Activated naive CD4-positive, alpha-beta T cell treated with anti-CD3 and anti-CD28 coated beads, Interleukin-2, amount 50 U/mL, for 72 hours (primary cell): ENCODE measurements at places on chromosomes 6 and 20.

- no peak for DNase-seq
Observed at GRCh38 chr6:6973721-6974120, 134.0 kb upstream of the RREB1 start.

DNA sequence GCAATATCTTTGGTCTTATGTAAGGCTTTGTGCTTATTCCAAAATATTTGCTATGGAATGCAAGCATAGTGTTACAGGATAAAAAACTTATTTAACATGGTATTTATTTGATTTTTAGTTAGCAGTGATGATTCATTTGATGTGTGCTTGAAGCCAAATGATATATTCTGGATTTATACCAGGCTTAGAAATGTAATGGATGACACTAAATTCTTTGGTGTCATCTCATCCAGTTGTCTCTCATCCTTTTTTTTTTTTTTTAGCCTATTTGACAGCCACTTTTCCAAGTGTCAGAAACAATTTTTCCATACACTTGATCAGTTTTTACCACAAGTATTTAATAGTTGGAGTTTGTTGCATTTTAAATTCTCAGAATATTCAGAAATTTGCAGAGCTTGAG, 515.3 kb downstream of the CDKAL1 start:
- no peak for DNase-seq

DNA sequence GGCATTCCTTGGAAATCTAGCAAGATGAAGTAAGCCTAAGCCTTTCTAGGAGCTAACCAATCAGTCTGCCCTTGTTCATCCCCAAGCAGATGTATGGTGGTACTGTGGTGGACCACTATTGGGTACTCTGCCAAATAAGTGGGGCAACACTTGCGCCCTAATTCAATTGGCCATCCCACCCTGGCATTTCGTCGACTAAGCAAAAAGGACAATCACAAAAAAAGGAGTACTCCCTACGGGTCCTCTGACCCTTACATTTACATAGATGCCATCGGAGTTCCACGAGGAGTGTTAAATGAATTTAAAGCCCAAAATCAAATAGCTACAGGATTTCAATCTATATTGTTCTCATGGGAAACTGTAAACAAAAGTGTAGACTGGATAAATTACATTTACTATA, 19.5 kb downstream of the CHD6 start:
- no peak for DNase-seq

- no peak for DNase-seq
Observed at GRCh38 chr6:152225241-152225934, 411.8 kb downstream of the SYNE1 start.

DNA sequence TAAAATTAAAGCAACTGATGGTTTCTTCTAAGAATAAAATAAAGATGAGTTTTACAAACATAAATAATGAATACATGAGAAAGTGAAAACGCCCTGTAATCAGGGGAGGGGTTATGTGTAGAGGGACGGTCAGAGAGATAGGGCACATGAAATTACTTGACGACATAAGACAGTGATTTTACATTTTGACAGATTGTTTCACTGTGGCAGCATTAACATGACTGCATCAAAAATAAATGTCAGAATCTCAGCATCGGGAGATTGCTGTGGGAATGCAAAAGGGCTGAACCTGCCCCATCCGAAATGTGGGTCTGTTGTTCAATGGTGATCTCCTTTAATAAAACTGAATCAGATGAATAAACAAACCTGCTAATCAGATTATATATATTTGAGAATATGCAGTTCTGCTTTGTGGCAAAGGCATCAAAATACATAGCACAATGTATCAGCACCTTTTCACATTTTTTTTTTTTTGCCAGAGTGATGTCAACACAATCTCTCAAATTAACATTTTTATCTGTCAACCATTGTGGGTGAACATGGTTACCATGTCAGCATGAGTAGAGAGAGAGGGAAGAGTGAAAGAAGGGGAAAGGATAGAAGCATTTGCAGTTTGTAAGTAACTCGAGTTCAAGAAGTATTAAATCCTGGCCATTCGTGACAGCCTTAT, 177.1 kb upstream of the MAN1A1 start:
- no peak for DNase-seq

GRCh38 chr6:43213431-43213830, 15.8 kb downstream of the DNPH1 start:
- no peak for DNase-seq

GRCh38 chr6:135038335-135038734, 16.3 kb downstream of the HBS1L start:
- no peak for DNase-seq

DNA sequence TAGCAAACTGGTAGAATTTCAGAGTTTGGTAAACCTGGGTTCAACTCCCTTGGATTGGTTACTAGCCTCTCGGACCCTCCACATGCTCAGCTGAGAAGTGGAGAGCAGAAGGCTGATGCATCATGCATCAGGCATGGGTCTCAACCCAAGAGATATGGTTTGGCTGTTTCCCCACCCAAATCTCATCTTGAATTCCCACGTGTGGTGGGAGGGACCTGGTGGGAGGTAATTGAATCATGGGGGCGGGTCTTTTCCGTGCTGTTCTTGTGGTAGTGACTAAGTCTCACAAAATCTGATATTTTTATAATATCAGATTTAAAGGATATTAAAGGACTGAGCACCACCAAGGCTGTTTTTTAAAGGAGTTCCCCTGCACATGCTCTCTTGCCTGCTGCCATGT, 75.1 kb downstream of the PPP1R3G start:
- DNase-seq = no peak

DNA sequence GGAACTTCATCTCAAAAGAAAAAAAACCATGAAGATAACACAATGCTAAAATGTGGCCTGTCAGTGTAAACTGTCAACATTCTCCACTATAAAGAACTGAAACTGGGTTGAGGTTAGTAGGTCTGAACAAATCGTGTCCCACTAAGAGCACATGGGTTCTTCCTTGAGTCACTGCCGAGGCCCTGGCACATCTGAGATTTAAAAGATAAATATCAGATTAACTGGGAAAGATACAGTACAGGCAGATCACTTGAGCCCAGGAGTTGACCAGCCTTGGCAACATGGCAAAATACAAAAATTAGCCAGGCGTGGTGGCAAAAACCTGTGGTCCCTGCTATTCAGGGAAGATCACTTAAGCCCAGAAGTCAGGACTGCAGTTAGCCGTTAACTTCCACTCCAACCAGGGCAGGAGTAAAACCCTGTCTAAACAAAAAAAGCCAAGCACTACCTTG, 5.6 kb downstream of the EEF1A1 start:
- DNase-seq = no peak

DNA sequence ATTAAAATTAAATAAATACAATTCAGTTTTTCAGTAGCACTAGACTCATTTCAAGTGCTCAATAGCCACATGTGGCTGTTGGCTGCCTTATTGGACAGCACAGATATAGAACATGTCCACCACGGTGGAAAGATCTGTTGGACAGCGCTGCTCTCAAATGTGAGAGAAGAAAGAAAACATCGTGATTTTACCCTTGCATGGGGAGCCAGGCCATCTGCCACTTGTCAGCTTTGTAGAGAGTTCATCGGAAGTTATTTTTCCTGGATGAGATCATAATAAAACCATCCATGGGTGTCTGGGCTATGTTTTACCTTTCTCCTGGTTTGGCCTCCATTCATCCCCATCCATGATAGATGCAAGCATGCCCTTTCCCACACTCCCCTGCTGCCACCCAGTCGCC, 5.8 kb upstream of the KIF3B start:
- no peak for DNase-seq

DNA sequence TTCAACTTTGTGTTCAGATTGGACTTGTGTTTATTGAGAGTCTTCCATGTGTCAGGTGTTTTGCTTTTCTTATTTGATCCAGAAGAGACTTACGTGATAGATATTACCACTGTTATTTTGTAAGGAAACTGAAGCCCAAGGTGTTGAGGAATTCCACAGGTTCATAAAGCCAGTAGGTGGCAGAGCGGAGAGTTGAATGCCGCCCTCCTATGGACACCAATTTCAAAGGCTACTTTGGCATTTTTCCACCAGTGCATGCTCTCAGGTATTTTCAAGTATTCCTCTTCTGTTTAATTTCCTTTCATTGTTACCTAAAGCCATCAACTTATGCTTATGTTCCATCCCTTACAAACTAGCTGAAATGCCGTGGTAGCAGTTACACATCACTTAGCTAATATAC, 14.0 kb upstream of the COL10A1 start:
- DNase-seq = no peak

- DNase-seq = no peak
Observed at GRCh38 chr20:45254383-45255262, at the start of gene SLPI. Gene SLPI (minus strand): TSS chr20:45254564. CDS start chr20:45254543, 21 bp downstream.

DNA sequence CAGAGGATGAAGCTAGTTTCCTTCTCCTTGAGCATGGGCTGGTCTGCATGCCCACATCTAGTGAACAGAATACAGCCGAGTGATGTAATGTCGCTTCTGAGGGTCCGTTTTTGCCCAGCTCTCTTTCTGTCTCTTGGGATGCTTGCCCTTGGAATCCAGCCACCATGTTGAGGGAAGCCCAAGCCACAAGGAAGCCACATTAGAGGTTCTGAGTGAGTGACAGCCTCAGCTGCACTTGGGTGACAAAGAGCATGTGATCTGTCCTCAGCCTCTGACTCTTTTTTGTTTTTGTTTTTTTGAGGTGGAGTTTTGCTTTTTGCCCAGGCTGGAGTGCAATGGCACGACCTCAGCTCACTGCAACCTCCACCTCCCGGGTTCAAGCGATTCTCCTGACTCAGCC, 100.6 kb upstream of the SALL4 start:
- DNase-seq = no peak

DNA sequence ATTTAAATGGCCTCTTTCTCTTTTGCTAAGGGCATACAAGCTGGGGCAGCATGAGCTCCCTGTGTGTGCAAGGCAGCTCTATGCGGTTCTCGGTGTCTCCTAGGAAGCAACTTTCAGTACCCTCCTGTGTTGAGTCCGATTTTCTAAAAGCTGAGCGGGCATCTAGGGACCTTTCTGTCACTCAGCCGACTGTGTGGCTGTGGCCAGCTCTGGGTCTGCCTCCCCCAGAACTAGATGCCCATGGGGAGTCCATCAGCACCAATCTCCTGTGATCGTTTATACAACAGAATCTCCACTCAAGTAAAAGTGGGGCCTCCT, 7.5 kb downstream of the NELFCD start:
- peak; percentile 34 for DNase-seq

DNA sequence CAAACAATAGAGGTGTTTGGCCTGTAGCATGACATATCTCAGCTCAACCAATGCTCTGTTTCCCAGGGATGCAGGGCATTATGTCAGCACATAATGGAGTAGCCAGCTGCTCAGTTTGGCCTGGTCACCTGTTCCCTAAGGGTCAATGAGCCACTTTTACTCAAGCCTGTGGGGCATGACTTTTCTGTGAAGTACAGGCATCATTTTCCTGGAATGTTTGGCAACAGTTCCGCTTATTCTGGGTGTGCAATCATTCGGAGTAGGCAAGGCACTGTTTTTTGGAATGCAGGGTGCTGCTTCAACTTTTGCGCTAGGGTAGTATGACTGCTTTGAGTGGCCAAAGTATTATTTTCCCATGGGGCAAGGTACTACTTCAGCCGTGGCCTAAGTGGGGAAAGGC, 665.4 kb downstream of the EPHA7 start:
- no peak for DNase-seq

DNA sequence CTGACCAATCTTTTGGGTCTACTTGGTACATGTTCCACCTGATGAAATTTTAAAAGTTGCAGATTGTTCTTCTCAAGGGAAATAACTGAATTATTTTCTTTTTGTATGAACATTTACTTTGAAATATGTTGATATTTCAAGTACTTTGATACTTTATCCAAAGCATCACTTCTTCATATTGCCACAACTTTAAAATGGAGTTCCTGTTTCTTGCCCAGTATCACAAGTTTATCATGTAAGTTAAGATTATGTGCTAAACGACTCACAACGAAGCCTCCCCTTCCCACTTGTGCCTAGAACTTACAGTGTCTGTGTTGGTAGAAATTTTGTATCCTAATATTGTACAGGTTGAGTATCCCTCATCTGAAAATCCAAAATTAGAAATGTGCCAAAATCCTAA, 108.4 kb downstream of the ARID1B start:
- no peak for DNase-seq

DNA sequence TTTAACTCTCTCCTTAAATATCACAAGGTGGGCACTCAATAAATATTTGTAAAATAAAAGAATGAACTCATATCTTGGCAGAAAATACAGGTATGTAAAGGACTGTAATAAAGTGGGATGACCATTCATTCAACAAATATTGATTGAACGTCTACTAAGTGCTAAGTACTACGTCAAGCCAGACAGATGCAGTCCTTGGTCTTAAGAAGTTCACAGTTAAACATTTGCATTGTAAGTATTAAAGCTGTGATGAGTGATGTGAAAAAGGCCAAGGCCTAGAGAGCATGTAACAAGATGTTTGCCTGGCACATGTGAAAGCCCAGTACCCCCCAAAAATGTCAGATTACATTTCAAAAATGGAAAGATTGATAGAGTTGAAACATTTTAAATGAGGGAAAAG, 130.1 kb upstream of the TMEM170B start:
- DNase-seq = no peak

DNA sequence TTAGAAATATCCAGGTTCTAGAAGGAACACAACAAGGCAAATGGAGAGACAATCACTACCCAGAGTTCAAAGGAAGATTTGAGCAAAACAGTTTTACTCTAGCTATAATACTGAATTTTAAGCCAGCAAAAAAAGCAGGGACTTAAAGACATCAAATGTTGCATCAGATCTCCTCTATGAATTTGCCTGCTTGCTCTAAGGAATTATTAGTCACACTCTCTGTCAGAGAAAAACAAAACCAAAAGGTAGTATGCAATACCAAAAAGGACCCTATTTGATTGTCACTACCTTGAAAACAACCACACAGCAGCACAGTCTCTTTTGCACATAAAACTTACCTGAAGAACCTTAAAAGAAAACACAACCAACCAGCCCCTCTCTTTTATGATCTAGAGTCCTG, 46.3 kb downstream of the BTBD9 start:
- DNase-seq = no peak

DNA sequence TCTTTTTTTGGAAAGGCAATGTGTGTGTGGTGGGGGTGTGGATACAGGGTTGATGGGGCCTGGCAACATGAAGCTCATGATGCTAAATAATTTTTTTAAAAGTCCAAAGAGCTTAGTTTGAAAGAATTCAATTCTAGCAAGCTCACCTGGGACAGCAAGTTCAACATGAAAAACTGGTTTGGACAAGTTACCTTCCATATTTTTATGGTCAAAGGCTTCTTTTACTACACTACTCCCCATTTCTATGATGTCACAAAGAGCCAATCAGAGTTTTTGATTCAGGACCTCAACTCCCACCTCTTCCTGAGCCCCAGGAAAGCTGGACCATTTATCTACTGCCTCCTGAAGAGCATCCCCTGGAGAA, 66.1 kb upstream of the CTNNBL1 start:
- no peak for DNase-seq

- DNase-seq = no peak
Observed at GRCh38 chr20:17797161-17797560, 97.4 kb downstream of the BANF2 start.

DNA sequence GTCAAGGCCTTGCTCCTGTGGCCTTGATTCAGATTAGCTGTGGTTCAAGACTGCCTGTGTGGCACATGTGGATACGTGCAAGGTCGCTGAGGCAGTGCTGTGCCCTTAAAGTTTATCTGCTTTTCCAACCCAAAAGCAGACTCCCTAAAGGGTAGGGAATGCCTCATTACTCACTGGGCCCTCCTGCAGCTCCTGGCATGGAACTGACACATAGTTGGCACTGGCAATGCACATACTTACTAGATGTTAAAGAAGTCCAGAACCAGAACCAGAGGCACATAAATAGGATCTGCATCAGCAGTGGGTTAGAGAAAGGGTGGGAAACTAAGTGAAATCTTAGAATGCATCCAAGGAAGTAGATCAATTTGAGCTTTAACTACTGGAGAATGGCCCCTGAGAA, 90.6 kb upstream of the MLN start:
- DNase-seq = no peak
